ENCODE measurements at places on chromosomes 7 and 10.
A peak's percentile ranks its signal among the peaks of the same experiment; 100 is the strongest.

DNA sequence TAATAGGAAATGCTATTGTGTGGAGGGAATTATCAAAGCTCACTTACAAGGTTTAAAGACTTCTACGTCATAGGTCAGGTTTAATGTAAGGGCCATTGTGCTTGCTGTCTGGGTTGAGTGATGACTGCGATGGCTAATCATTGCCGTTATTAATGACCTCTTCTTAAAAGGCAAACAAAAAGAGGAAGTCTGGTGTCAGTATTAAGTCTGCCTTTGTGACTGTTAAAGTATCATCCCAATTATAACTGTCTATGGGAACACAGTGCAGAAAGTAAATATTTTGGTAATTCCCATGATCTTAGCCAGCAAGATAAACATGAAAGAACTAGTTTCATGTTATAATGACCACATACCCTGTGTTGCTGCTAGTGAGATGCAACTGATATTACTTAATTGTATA lies 382.4 kb downstream of the BBS9 start:
- no peak for DNase-seq

GRCh38 chr10:132296666-132297443 lies 10.9 kb downstream of the STK32C start:
- no peak for DNase-seq

DNA sequence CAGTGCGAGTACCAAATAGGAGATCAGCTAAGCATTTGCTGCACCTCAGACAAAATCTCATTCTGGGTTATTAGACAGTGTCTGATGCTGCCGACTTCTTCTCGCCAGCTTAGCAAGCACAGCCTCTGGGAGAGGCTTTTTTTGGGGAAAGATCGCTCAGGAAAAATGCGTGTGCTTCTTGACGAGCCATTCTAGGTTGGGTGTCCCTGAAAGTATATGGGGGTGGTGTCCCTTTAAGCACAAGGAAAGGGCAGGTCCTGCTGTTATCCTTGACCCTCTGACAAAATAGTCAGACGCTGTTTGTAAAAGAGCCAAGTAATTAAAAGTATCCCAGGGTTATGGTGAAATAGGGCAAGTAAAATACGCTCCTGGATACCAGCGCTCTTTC lies 540.1 kb upstream of the FZD8 start:
- no peak for DNase-seq

- no peak for DNase-seq
Observed at GRCh38 chr10:1648648-1649047, 88.7 kb downstream of the ADARB2 start.

DNA sequence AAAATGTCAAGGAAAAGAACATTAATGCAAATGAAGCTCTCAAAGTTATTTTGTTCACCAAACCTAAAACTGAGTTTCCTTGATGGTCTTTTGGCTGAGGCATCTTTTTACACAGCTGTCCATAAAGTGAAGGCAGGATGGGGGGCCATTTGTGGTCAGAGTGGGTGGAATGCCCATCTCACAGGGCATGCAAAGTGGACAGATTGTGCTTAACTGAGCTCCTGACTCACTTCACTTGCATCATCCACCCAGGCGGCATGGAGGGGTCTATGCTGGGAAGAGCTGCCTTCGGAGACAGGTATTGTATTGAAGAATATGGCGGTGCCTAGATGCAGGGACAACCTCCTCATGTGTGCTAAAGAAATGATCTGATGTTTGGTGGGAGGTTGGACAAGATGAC lies 905.3 kb downstream of the KCNMA1 start:
- no peak for DNase-seq

GRCh38 chr10:123327896-123328295 lies 173.7 kb downstream of the BUB3 start:
- DNase-seq, result no peak

- DNase-seq, result no peak
Observed at GRCh38 chr10:62380016-62380415, 5.8 kb downstream of the ZNF365 start.

DNA sequence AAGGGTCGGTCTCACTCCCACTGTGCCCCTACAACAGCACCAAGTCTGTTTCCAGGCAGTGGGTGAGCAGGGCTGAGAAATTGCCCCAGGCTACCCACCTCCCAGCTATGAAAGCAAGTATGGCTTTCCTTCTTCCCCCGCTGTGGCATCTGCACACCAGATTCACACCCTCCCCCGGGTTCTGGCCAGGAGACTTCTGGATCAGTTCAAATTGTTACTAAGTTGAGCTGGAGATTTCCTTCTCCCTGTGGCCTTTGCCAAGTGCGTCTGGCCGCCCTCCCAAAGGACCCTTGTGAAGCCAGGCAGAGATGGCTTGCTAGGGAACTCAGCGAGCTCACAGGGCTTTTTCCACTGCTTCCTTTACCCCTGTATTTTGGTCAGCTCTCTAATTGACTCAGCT lies 555.4 kb downstream of the SH2D4B start:
- DNase-seq, result no peak

DNA sequence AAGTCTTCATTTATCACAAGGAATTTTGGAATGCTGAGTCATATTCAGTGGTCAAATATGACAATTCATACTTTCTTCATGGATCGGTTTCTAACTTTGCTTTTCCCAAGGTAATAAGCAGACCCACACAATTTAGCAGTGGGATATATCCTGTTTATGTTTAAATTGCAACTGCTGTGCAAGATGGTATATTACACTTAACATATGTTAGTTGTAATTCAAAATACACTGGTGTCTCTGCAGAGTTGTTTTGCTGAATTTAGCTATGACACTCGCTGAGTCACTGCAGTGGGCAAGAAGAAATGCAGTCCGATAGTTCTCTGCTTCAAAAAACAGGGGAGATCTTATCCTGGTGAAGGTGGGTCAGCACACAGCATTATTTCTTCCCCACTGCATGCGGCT lies 194.8 kb upstream of the PTN start:
- no peak for DNase-seq

DNA sequence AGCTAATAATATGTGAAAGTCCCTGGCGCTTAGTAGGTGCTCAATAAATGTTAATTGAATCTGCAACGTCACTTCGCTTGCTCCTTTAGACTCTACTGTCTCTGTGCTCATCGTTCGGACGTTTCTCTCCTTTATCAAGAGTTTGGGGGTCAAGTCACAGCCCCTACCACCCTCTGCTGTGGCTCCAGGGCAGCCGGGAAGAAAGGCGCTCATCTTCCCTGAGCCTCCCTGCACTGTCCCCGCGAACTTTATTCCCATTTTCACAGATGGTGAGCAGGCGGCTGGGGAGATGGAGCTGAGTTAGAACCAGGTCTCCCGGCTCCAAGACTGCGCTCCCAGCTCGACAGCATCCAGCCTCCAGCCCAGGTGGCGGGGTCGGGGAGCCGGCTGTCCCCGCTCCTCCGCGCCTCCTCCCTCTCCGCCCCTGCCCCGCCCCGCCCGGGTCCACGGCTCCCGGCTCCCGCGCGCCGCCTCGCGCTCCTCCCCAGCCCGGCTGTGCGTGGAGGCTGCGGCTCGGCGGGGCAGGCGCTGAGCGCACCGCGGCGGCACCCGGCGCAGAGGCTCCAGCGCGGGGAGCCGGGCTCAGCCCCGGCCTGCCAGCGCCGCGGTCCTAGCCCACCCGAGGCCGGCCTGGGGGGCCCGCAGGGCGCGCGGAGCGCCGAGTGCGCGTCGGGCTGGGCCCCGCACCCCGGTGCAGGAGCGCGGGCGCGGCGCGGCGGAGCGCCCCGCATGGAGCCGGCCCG lies at the start of gene CLEC2L:
TSS of gene CLEC2L (plus strand) at position 487 of the 743 bp plus-strand sequence. CDS start at position 730, 243 bp downstream.
- peak; percentile 66 for DNase-seq

GRCh38 chr7:129271500-129272355 lies 46.9 kb downstream of the AHCYL2 start:
- peak; percentile 41 for DNase-seq

- DNase-seq, result peak; percentile 97
Observed at GRCh38 chr7:10939911-10940703, 33.6 kb upstream of the PHF14 start.

DNA sequence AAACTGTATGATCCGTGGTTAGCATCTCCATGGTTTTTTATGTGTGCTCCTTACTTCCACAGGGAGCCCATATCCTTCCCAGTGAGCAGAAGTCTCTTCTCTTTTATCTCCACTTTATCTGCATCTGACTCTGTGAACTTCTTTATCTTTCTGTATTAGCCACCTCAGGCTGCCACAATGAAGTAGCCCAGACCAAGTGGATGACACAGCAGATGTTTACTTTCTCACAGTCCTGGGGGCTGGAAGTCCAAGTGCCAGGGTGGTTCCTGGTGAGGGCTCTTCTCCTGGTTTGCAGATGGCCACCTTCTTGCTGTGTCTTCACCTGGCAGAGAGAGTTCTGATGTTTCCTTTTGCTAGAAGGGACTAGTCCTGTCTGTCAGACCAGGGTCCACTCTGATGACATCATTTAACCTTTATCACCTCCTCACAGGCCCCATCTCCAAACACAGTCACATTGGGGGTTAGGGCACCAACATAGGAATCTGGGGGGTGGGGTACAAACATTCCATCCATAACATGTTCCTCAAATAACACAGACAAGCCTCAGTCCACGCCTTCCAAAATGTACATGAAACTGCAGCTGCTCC lies 108.5 kb upstream of the RNF32 start:
- DNase-seq, result no peak

- DNase-seq, result no peak
Observed at GRCh38 chr7:93569189-93569588, 5.3 kb downstream of the CALCR start.

- no peak for DNase-seq
Observed at GRCh38 chr10:71036297-71036966, 148.1 kb upstream of the PCBD1 start.

- DNase-seq, result no peak
Observed at GRCh38 chr7:78151229-78151628, 352.7 kb downstream of the PHTF2 start.

- no peak for DNase-seq
Observed at GRCh38 chr10:50469288-50469687, 154.5 kb downstream of the SGMS1 start.

- peak; percentile 23 for DNase-seq
Observed at GRCh38 chr10:84296091-84296981, 32.1 kb upstream of the CCSER2 start.

GRCh38 chr7:13321316-13321715 lies 633.9 kb downstream of the ARL4A start:
- no peak for DNase-seq

DNA sequence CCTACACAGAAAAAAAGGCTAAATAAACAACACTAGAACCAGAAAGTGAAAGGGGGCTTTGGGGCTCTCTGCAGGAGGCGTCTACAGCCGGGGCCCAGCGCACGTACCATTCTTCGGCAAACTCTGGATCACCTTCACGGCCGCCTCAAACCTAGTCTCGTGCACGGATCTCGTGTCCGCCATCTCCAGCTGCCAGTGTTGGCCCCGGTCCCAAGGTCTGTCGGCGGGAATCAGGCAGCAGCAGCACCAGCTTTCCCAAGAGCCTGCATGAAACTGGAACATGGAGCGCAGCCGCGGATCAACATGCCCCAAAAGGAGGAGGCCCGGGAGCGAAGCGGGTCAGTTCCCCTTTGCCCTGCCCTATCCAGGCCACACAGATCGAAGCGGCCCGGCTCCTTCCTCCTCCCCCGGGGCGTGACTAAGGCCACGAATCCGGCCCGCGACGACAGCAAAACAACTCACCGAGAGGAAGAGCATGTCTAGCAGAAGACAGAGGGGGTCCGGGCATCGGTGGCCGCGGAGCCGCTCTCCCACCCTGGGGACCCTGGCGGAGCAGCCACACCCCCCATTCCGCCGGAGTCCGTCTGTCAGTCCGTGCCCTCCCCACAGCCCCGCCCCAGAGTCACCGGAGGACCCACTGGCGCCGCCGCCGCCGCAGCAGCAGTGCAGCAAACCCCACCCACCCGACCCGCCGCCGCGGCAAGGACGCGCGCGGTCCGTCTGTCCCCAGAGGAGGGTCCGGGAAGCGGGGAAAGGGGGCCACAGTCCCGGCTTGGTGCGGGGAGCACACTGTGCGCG lies at the start of gene ACBD5:
TSS of gene ACBD5 (minus strand) at position 586 of the 798 bp plus-strand sequence. CDS start at position 477, 109 bp downstream.
- DNase-seq, result peak; percentile 78

Data from iPS-NIHi11 (cell line).